ENCODE measurements at places on chromosomes 4 and X.

DNA sequence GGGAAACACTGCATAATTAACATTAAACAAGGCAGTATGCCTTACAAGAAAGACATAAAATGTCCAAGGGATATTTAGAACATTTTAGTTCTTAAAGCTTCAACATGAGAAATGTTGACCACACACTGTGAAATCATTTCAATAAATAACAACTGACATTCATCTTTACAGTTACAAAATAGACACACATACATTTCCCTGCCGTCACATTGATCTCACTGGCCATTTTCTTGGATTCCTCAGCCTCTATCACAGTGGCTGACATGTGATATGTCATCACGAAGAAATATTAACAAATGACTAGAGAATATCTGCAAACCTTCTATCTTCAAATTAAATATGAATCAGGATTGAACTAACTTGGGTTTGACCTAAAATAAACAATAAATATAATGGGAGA is 1.9 kb downstream of the CXCL2 start:
- DNase-seq = no peak

GRCh38 chr4:183503497-183504063 is 1.3 kb upstream of the ING2 start:
- DNase-seq = no peak

- no peak for DNase-seq
These were observed 648.3 kb downstream of the SPRY1 start for GRCh38 chr4:124044867-124045266.

- DNase-seq = peak; percentile 77
These were observed 577 bp upstream of the GLRA2 start for GRCh38 chrX:14528629-14529289.

GRCh38 chr4:103097112-103097511 is 2.5 kb downstream of the BDH2 start:
- DNase-seq = no peak

DNA sequence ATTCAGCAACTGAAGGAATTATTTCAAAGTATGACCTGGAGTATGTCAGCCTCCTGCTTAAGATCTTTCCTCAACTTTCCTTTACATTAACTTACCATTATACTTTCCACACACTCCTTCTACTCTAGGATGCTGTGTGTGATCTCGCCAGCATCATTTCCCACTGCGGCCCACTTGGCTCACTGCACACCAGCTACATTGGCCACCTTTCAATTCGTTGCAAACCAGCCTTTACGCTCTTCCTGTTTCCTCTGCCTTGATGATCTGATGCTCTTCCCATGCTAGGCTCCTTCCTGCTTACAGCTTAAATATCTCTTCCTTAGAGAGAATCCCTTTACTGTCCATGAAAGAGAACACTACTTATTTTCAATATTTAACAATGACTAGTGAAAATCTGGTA is 95.1 kb downstream of the GPM6A start:
- DNase-seq = no peak

DNA sequence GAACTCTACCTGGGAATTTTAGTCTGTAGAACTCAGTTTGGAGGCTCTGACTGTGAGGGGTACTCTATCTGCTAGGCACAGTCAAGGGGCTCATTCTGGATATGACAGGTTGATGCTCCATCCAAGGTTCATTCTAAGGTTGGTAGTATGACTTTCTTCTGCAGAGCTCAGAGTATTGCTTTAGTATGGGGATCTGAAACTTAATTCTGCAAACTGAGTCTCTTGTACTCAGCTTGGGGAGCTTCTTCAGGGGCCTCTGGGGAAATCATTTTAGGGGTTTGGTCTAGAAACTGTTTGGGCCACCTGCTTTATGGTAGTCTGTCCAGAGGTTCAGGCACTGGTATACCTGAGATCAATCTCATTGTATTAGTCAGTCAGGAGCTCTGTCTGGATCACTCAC is 9.7 kb upstream of the TSR2 start:
- DNase-seq = no peak

- no peak for DNase-seq
These were observed 18.7 kb downstream of the SCFD2 start for GRCh38 chr4:53346920-53347852.

GRCh38 chrX:122816288-122816687 is 367.8 kb upstream of the GRIA3 start:
- DNase-seq = no peak

GRCh38 chr4:119663160-119663788 is 34.7 kb upstream of the PDE5A start:
- DNase-seq = no peak

DNA sequence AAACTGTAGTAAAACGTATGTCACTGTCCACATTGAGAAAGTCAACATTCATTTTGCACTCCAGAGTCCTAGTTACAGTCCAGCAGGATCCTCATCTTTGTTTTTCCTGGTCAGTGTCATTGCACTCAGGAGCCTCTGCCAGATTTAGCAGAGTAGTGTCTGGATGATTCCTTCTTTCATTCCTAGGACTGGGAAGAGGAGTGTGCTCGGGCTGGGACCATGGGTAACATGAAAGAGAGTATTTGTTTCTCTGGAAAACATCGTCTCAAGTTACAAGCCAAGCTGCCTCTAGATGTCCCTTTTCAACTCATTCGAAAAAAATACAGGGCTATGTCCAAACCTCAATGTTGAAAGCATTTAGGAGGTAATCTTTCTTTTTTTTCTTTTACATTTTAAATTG is 69.9 kb upstream of the TNIP3 start:
- no peak for DNase-seq

- no peak for DNase-seq
These were observed 192.9 kb upstream of the CTSO start for GRCh38 chr4:156146571-156146970.

GRCh38 chr4:77493120-77493752 is 112.4 kb upstream of the CXCL13 start:
- DNase-seq = no peak

GRCh38 chr4:67853336-67853735 is 30.5 kb downstream of the TMPRSS11D start:
- no peak for DNase-seq

- peak; percentile 13 for DNase-seq
These were observed 186.8 kb downstream of the TMA16 start for GRCh38 chr4:163681208-163681821.

GRCh38 chr4:44017422-44017739 is 431.2 kb downstream of the KCTD8 start:
- no peak for DNase-seq

GRCh38 chr4:64940698-64941097 is 531.4 kb upstream of the TECRL start:
- no peak for DNase-seq

DNA sequence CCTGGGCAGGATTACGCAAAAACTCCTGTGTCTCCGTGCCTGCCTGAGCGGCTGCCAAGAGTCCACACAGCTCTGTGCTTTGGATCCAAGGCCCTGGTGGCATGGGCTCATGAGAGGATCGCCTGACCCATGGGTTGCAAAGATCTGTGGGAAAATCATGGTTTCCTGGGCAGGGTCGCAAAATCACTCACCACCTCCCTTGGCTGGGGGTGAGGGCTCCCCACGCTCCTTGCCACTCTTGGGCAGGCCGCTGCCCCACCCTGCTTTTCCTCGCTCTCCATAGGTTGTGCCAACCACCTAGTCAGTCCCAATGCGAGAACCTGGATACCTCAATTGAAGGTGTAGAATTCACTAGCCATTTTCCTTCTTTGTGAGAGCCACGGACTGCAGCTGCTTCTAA is 66.5 kb upstream of the MAGEB18 start:
- no peak for DNase-seq

GRCh38 chr4:80092088-80092487 is 19.1 kb upstream of the ANTXR2 start:
- no peak for DNase-seq

DNA sequence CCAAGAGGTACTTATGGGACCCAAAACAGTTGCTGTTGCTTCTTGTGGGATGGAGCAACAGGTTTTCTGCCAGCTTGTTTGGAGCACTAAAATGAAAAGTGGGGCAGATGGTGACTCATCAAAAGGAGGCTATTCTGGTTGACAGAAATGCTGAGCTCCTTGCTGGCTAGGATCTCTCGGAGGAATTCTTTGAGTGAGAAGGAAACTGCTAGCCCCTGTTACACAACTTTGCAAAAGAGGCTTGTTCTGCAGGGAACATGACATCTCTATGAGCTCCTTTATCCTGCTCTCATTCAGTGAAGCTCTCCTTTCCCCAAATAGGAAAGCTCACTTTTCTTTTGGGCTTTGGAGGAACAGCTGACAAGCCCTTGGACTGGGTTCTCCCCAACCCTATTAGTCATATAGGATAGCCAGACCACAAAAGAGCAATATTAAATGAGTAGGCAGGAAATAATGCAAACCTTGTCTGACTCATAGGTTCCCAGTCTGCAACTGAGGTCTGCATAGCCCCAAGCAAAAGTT is 108.3 kb downstream of the CDS1 start:
- no peak for DNase-seq

GRCh38 chr4:53015681-53016080 is 153.6 kb downstream of the RASL11B start:
- peak; percentile 49 for DNase-seq

- no peak for DNase-seq
These were observed 57.4 kb downstream of the DCK start for GRCh38 chr4:71050809-71051208.

- no peak for DNase-seq
These were observed 150.6 kb upstream of the TRPC5 start for GRCh38 chrX:112233164-112233563.

DNA sequence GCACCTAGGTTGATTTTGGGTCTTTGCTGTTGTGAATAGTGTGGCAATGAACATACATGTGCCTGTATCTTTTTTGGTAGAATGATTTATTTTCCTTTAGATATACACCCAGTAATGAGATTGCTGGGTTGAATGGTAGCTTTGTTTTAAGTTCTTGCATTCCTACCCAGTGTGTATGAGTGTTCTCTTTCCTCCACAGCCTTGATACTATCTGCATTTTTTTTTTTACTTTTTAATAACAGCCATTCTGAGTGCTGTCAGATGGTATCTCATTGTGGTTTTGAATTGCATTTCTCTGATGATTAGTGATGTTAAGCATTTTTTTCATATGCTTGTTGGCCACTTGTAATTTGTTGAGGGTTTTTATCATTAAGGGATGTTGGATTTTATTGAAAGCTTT is 351.8 kb upstream of the GNPDA2 start:
- DNase-seq = no peak

DNA sequence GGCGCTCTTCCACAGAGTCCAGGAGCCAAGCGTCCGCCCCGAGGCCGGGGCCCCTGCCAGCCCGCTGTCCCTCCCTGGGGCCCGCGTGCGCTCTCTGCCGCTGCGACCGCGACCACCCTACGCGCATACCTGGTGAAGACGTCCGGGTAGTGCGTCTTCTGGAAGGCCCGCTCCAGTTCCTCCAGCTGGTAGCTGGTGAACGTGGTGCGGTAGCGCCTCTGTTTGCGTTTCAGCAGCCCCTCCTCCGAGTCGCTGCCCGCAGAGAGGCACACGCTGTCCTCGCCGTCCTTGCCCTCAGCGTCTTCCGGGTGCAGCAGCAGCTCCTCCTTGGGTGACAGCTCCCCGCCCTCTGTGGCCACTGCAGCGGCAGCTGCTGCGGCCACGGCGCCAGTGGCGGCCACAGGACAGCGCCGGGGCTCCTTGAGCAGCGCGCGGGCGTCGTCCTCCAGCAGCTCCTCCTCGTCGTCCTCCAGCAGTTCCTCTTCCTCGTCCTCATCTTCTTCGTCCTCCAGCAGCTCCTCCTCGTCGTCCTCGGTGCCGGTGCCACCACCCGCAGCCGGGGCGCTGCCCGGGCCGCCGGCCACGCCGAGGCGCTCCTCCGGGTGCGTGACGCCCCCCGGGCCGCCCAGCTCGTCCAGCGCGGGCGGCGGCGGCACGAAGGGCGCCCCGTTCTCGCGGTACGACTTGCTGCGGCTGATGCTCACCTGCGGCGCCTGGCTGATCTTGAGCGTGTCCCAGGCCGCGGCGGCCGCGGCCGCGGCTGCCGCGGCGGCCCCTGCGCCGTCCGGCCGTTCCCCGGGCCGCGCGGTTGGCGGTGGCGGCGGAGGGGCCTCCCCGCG is 2.8 kb downstream of the ARX start:
- DNase-seq = no peak

DNA sequence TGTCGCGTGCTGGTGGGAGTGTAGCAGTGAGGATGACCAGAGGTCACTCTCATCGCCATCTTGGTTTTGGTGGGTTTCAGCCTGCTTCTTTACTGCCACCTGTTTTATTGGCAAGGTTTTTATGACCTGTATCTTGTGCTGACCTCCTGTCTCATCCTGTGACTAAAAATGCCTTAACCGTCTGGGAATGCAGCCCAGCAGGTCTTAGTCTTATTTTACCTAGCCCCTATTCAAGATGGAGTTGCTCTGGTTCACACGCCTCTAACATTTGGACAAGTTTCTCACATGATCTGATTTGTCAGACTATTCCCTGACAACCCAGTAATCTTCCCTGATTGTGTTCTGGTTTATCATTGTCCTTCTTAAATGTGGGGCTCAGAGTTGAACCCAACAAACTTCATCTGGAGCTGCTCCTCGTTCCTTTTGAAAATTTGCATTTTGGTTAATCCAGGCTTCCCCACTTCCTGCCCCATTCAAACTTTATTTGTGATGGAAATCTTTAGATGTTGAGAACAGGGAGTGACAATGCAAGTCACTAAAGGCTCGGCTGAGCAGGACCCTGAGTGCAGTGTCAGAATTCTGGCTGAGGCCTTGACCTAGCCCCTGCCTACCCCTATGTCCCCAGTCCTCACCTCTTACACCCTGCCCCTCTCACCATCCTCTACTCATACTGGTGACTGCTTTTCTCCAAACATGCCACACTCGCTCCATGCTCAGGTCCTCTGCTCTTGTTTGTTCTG is 226.8 kb downstream of the STIM2 start:
- DNase-seq = no peak

DNA sequence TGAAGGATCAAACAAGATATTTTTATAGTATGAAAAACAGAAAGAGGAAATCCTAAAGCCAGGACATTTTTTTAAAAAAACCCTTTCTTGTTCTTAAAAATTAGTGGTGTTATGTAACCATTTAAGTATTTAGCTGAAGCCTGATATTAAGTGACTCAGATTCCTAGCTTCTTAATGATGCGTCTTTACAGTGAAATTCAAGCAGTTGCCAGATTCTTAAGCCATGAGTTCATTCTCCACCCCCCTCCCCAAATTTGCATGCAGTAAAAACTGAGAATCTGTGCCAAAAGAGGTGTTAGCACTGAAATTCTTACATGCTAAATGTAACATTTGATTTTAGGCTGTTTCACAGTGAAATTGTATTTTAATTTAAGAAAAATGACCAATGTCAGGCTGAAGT is 180.8 kb downstream of the RAPGEF2 start:
- no peak for DNase-seq

DNA sequence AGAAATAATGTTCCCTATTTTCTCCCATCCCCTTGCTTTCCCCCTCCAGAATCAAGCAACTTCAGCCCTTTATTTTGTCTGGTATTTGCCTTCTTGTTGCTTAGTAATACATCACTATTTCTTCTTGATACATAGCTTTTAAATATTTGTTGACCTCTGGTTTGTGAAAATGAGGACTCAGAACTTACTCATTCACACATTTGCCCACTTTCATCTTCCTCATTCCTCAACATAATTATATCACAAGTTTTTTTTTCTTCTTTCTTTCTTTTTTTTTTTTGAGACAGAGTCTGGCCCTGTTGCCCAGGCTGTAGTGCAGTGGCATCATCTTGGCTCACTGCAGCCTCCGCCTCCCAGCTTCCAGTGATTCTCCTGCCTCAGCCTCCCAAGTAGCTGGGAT is 28.9 kb upstream of the NDUFC1 start:
- no peak for DNase-seq
